Stimulated activated CD8-positive, alpha-beta memory T cell treated with anti-CD3 and anti-CD28 coated beads, Interleukin-4, amount 100 ng/mL, for 4 hours (primary cell): ENCODE measurements at places on chromosomes 1 and 21.

- no peak for DNase-seq
Observed at GRCh38 chr1:226325178-226325577, 16.2 kb upstream of the LIN9 start.

GRCh38 chr1:168146626-168147025 is 9.9 kb upstream of the GPR161 start:
- no peak for DNase-seq

DNA sequence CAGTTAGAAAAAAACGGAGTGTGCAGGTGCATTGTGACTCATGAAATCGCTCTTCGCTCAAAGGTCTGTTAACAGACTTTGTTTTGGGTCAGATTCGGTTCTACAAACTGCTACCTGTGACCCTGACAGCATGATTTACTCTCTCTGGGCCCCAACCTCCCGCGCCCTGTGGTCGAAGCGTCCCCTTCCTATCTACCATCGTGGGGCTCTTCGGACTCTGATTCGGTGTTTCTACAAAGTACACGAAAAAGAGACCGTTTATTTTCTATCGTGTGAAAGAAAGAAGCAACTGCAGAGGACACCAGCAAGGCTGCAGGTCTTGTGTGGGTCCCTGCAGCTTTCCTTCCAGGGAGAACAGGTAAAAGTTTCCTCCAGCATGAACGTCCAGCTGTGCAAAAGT is 29.4 kb upstream of the SLC19A1 start:
- no peak for DNase-seq

- DNase-seq: no peak
Observed at GRCh38 chr1:202130297-202130721, 7.6 kb downstream of the GPR37L1 start.

DNA sequence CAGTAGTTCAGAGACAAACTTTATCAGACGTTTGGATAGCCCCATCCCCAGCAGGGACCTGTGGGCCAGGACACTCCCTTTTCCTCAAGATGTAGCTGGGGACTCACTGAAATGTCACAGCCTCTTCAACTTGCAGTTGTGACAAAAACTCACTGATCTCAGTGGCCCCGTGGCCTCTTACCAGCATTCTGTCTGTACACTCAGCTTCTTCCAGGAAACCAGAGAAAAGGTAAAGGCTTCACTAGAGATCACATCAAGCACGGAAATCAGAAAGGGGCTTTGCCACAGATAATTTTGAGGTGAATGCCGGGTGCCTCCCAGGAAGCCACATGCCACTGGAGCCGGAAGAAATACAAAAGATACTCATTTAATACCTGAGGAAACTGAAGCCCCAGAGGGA is 122.2 kb downstream of the CCDC185 start:
- no peak for DNase-seq

- DNase-seq: no peak
Observed at GRCh38 chr21:14486869-14487268, 59.2 kb downstream of the SAMSN1 start.

- DNase-seq: no peak
Observed at GRCh38 chr1:37922767-37923550, 23.9 kb downstream of the INPP5B start.
